ENCODE measurements at places on chromosomes 7 and 10.

GRCh38 chr10:126465771-126466170 lies 77.5 kb upstream of the ADAM12 start:
- DNase-seq = no peak

GRCh38 chr10:45495438-45496152 lies 121.6 kb downstream of the ALOX5 start:
- DNase-seq = no peak

GRCh38 chr7:108348913-108349312 lies 107.3 kb downstream of the NRCAM start:
- no peak for DNase-seq

DNA sequence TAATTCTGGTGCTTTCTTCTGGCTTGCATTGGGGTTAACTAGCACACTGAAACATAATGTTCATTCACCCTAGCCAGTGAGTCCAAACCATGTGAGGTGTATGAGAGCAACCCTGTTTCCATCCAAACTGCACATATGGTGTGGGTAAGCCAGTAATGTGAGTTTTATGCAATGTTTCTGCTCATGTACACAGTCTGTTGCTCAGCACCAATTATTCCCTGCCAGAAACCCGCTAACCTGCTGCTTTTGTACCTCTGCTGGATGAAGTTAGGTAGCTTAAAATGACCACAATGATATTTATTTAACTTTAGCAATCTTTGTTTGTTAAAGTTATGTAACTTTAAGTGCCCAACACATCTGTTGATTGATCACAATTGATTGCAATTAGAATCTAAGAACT lies 93.7 kb upstream of the RPA3 start:
- no peak for DNase-seq

DNA sequence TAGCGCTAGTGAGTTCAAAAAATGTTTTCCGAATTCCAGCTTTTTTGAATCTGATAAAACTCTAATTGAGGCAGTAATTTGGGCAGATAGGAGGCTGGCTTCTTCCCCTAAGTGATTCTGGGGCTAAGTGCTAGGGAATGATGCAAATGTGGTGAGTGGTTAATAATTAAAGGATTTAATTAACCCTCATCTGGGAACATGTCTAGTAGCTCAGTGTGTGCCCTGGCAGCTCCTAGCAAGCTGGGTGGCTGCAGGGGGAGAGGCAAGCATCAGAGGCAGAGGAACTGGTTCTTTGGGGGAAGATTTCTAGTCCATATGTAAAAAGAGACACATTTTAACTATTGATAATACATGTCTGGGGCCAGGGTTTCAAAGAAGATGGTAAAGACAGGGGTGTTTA lies 354.5 kb downstream of the WDR11 start:
- DNase-seq = no peak

DNA sequence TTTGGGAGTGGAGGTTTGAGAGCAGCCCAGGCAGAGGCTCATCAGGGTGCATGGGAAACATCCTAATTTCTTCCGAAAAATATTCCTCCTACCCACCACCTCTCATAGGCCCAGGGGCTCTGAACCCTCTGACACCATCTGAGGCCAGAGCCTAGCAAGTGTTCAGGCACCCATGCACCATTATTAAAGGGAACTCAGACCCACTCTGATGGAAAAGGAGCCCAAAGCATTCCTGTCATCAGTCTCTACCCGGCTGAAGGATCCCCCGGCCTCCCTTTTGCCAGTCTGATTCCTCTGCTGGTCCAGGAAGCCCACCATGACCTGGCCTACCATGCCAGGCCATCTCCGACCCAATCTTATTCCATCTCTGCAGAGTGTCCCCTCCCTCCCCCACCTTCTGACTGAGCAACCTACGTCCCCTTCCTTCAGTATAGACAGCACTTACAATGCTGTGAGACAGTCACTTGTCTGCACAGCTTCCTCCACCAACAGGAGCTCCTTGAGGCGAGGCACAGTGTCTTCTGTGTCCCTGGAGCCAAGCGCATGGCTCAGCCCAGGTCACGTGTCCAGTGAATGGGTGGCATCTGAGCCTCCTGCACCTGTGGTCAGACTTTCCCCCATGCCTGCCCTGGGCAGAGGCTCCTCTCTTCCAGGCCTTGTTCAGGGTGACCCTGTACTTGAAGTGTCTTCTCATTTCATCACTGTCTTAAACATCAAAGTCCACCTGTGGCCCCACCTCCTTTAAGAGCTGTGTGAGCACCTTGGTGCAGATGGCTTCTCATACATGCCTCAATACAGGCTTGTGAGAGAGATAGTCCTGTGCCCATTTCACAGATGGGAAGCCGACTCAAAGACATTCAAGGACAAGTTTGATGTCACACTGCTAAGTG lies 889 bp upstream of the GPR15LG start:
- no peak for DNase-seq
